Osteoblast (primary cell): ENCODE measurements at places on chromosomes 5 and 9. TPM values are rescaled to one million over a fixed set of nuclear protein-coding genes. Genes with fewer than 3 reads are reported as not detected.

- peaks cover 6% of the 10 kb centered on the region for H3K4me1 ChIP-seq
- DNase-seq, result no peak
- H3K4me3 ChIP-seq, result no peak overlapping the region
- no peak overlapping the region for H3K27ac ChIP-seq
Measured at GRCh38 chr5:125323613-125324012, 577.2 kb upstream of the ZNF608 start.

GRCh38 chr9:75649060-75649459, 241.4 kb upstream of the PCSK5 start:
- no peak overlapping the region for H3K4me3 ChIP-seq
- no peaks in the 10 kb centered on the region for H3K36me3 ChIP-seq
- no peak overlapping the region for H3K27ac ChIP-seq
- no peak for DNase-seq

The COL5A1 gene
- total RNA-seq, result 571 and 801 TPM in 2 replicates

- no peaks in the 10 kb centered on the region for H3K4me1 ChIP-seq
- no peak overlapping the region for H3K4me3 ChIP-seq
- no peaks in the 10 kb centered on the region for H3K27me3 ChIP-seq
Measured at GRCh38 chr5:41883243-41883642, 13.0 kb upstream of the OXCT1 start.
